ENCODE measurements at places on chromosomes 5 and 9. TPM values are rescaled to one million over a fixed set of nuclear protein-coding genes. Genes with fewer than 3 reads are reported as not detected.

Gene DBH
- not detected for total RNA-seq

Gene THBS4
- 25.6 TPM for total RNA-seq

Gene SLC6A18
- not detected for total RNA-seq

Gene PLAC8L1
- total RNA-seq, result not detected

Gene GPX3
- 73.7 TPM for total RNA-seq

Gene SNX18
- 120 TPM for total RNA-seq

Gene ALDH1B1
- 24.7 TPM for total RNA-seq

Gene PCDHB14
- total RNA-seq, result 21.2 TPM
